ENCODE measurements at places on chromosomes 1 and 21.

DNA sequence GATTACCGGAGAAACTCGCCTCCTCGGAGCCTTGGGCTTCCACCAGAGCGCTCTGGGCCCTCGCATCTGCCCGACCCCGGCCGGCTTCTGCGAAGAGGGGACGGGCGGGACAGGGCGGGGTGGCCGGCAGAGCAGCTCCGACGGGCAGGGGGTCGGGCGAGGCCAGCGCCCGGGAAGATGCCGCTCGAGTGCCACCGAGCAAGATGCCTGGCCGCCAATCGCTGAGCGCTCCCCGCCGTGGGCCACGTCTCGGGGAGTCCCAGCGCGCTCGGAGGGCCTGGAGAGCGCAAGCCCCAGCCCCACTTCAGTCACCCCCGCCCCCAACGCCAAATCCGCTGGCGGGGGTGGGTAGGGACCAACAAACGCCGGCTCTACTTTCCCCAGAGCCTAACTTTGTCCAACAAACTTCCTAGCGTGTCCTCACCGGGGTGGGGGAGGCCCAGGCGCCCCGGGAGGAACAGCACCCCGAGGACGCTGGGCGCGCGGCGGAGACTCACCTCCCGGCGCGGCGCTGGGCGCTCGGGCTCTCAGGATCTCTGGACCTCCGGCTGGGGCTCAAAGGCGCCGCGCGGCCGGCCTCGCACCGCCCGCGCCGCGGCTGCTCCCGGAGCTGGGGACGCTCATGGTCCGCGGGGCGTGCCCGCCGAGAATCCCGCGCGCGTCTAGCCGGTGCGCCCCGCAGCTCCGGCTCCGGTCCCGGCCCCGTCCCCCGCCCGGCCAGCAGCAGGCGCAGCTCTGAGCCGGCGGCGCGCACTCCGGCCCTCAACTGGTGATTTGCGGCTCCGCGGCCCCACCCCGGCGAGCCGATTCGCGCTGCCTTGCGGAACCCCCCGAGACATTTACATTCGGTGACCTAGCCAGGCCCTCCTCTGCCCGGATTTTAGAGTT, at the start of gene BCAR3:
BCAR3 (minus strand) TSS at position 737 of the 888 bp plus-strand sequence. CDS start 6,907 bp downstream, outside the sequence.
- peak; percentile 83 for DNase-seq

GRCh38 chr1:228000416-228000815, 6.4 kb upstream of the WNT3A start:
- DNase-seq: no peak

DNA sequence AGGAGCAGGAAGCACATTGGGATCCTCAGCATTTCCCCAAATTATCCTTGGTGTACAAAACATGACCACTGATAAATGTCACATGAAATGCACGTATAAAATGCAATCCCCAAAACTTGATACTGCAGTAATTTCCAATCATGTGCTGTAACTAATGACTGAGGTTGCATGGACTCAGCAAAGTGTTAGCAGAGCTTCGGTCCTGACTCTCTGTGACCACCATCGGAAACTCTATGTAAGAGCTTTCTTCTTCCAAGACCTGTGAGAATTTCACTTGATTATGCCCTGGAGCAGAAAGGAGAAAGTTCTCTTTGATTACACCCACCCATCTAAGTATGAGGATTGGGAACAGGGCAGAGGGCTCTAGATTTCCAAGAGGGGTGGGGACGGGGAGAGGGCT, 908 bp downstream of the CD53 start:
- DNase-seq: no peak

GRCh38 chr1:107617456-107617855, 347.5 kb downstream of the VAV3 start:
- no peak for DNase-seq

DNA sequence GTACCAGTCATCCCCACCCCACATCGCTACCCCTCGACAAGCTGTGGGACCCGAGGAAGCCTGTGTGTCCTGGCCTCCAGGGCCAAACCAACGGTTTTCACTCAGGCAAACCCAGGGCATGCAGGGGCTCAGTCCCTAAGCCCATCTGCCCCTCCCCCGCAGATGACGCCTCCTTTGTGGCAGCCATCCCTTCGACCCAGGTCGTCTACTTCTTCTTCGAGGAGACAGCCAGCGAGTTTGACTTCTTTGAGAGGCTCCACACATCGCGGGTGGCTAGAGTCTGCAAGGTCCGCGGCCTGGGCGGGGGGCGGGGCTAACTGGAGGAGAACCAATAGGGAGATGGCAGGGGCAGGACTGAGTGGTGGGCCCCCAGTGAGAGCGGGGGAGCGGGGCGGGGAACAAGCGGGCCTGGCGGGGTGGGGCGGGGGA, 7.4 kb downstream of the SEMA4A start:
- DNase-seq: peak; percentile 69

DNA sequence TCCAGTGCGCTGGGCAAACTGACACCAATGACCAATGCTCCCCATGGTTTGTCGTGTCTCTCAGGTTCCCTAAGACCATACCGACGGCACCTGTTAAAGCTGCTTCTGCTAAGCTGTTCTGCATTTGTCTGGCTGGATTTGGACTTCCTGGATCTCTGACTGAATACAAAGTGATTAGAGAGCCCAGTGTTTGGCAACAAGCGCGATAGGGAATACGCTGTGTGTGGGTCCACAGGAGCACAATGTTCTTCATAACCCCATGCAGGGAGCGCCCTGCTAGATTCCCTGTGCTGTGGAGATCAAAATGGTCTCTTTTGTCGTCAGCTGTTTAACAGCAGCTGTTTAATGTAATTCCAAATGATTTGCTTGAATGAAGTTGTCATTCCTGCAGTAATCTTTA, 26.0 kb upstream of the ESRRG start:
- DNase-seq: no peak

Measured in ELF-1 (cell line).